HepG2 (cell line): ENCODE measurements at places on chromosomes 2 and 18.

DNA sequence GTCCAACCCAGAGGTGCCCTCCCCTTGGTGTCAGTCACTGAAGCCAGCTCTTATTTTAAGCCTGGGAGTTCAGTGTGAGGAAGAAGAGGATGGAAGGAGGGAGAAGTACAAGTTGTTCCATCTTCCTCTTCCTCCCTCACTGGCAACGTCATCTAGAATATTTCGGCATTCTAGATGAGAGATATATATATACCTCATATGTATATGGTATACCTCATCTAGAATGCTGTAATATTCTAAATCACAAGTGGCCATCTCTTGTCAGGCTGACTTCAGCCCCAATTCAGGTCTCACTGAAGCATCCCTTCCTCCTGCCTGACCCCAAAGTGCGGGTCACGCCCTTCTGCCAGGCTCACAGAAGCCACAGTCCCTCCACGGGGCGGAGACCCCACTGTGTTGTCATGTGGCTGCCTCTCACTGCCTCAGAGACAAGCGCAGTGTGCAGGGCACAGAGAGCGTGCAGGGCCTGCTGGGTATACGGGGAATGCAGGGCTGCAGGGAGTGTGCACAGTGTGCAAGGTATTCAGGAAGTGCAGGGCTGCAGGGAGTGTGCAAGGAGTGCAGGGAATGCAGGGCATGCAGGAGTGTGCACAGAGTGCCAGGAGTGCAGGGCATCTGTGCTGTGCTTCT is 32.8 kb upstream of the B3GNT7 start:
- no peak for DNase-seq

DNA sequence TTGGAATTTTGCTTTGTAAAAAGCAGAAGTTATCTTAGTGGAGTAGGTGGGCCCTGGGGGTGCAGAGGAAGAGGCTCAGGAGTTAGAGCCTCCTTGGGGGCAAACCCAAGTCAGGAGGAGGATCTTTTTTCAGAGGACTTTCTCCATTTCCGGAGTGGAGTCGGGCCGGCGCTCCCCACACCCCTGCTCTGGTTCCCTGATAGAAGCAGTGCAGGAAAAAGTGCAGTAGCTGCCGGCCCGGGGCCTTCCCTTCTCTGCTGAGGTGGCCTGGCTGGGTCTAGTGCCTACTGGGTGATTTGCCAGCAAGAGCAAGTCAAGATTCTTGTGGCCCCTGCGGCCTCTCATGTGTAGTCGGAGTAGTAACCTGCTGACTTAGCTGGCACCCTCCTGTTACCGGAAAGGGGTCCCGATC is 124.2 kb upstream of the HS6ST1 start:
- DNase-seq, result no peak

GRCh38 chr18:48950536-48951447 is at the start of gene SMAD7:
SMAD7 (minus strand) TSS chr18:48950965; CDS start chr18:48950424, 541 bp downstream.
- DNase-seq, result no peak

DNA sequence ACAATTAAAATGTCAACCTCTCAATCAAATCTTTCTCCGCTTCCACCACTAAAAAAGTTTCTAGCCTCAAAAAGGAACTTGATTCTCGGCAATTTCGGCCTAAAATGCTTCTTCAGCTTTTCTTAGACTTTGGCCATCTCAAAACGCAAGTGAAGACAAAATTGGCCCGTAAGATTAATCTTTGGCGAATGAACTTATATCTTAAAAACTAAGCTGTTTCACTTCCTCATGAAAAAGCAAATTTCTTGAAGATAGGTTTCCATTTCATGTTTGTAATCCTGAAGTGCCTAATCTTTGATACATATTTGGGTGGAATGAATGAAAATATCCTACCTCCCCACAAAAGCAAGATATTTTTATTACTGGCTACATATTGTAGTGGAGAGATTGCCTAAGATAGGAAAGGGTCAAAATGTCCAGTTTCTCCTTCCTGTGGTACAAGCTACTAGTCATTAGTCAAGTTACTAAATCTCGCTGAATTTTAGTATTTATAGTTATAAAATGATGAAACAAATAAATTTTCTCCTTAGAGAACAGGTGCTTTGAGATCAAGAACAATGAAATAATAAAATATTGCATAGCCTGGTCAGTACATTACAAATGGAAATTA is 85.4 kb upstream of the ZEB2 start:
- DNase-seq, result no peak

GRCh38 chr2:147182260-147182659 is 662.6 kb upstream of the ACVR2A start:
- no peak for DNase-seq

DNA sequence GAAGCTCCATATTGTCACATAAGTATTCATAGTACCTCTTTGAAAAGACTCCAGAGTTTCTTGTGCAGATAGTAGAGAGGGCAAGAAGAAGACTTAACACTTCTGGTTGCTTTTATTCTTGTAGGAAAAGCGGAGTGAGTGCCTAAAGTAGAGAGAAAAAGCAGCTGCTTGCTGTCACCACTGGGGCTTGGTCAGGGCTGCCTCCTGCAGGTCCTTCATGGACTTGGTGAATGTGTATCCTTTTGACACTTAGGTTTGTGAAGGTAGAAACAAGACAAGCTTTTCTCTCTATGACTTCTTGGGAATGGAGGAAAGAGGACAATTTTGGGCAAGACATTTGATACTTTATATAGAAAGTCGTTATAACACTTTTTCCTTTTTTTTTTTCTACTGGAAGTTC is 312.8 kb upstream of the FANCL start:
- peak; percentile 10 for DNase-seq

DNA sequence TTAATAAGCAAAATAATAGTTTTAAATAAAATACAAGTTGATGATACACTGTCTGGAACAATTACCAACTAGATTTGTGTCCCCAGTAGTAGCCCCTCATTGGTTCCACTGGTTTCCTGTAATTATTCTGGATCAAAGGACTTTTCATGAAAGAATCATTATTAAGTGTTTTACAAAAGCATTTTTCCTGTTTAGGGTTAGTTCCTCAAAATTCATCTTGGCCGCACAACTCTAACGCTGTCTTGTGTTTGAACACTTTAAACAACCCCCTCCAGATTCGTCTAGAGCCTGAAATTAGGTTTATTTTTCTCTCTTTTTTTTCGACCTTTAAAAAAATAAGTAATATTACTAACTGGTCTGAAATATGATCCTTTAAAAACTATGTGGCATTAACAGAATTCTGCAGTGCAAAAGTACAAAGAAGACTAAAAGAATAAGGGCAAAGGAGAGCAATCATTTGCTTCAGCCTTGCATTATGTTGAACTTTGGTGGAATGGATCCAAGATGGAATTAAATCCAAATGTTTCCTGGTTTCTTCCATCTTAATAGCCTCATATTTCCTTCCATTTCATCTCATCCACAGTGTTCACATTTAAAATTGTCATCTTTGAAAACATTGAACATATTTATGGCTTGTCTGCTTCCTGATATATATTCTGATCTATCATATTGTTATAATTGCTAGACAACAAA is 678.4 kb downstream of the IRS1 start:
- no peak for DNase-seq

DNA sequence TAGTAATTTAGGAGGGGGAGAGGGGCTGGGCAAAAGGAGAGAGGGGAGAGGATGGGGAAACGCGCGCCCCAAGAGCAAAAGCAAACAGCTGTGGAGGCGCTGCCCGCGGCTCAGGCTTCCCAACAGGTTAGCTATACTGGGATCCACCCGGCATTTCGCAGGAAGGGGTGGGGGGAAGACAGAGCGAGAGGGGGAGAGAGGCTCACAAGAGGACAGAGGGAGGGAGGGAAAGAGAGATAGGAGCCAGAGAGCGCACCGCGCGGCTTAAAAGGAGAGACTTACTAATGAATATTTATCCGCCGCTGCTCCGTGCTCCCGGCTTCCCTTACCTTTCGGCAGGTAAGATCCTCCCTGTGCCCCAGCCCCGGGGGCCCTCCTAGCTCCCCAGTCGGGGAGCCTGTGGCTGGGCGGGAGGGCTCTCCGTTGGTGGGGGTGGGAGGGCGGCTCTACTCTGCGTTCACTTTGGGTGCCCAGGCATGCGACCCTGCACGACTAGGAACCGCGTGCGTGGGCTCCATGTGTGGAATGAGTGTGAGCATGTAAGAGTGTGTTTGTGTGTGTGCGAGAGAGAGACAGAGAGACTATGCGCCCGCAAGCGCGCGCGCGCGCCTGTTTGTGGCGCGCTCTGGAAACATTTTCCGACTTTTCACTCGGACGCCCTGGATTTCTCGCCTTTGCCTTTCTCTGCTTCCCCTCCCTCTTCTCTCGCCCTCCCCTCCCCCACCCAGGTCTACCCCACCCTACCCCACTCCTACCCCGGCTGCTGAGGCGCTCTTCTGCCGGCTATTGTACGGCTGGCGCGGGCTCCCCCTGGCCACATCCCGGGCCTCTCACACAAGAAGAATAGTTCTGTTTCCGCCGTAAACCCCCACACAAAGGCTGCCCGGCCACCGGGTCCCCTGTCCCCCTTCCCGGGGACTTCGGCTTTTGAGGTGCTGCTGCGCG is 7.2 kb upstream of the SIX3 start:
- DNase-seq, result no peak

GRCh38 chr2:127407661-127408003 is 10.6 kb upstream of the PROC start:
- no peak for DNase-seq

- no peak for DNase-seq
Observed at GRCh38 chr2:150097901-150098531, 389.5 kb downstream of the RND3 start.

- DNase-seq, result no peak
Observed at GRCh38 chr2:158255257-158255656, 153.6 kb downstream of the UPP2 start.

GRCh38 chr2:120206022-120206581 is 17.1 kb downstream of the TMEM185B start:
- no peak for DNase-seq

DNA sequence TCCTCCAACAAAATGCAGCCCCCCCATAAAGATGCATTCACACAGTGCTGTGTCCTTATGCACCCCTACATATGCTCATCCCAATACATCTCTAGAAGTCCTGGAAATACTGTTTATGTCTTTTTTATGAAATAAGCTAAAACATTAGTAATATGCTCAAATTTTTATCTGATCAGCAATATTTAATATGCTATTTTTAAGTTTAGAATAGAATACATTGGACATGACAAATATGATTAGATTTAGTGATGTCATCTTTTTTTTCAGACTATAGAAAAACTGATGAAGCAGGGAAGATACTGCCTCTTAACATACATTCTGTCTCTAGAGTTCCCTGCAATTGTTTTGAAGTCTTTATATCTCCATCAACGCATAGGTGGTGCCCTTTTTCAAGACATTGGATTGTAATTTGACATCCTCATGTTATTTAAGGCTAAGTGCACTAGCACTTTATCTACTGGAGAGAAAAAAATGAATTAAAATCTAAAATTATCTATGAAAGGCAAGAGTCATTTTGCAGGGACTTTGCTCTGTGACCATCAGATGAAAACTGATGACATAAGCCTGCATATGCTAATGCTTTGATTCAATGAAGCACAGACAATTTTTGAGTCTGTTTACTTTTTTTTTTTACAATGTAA is 395.3 kb downstream of the LPIN1 start:
- DNase-seq, result no peak

GRCh38 chr2:237667893-237668292 is 40.5 kb downstream of the LRRFIP1 start:
- no peak for DNase-seq

DNA sequence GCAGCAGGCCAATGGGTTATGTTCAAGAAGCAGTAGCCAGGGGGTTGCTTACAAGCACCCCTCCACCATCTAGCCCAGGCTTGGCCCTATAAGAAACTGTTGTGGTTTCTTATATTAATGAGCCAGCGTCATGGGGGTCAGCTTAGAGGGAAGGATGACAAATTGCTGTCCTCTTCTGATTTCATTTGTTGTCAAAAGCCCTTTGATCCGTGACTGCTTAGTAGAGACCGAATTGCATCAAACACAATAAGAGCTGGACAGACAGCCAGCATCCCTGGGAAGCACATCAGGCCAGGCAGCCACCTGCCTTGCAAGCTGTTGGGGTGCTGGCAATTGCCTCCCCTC is 206.6 kb upstream of the SETBP1 start:
- no peak for DNase-seq

GRCh38 chr2:99900556-99900955 is 241.8 kb downstream of the AFF3 start:
- no peak for DNase-seq

DNA sequence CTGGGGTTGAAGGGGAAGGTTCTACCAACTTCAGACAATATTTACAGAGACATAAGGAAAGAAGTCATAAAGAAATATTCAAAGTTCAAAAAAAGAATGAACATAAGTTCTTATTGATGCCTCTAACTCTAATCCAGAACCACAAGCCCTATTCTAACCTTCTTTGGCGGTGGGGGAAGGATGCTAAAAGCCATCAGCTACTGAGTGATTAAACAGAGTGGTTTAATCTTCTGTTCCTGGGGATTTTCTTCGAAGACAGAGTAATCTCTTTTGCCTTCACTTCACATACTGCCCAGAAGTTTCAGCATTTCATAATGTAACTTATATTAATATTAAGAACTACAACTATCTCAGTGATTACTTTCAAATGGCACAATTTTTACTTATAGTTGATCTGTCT is 51.2 kb upstream of the TXNDC2 start:
- DNase-seq, result no peak

- peak; percentile 32 for DNase-seq
Observed at GRCh38 chr2:190379249-190379964, 28.7 kb upstream of the MFSD6 start.

DNA sequence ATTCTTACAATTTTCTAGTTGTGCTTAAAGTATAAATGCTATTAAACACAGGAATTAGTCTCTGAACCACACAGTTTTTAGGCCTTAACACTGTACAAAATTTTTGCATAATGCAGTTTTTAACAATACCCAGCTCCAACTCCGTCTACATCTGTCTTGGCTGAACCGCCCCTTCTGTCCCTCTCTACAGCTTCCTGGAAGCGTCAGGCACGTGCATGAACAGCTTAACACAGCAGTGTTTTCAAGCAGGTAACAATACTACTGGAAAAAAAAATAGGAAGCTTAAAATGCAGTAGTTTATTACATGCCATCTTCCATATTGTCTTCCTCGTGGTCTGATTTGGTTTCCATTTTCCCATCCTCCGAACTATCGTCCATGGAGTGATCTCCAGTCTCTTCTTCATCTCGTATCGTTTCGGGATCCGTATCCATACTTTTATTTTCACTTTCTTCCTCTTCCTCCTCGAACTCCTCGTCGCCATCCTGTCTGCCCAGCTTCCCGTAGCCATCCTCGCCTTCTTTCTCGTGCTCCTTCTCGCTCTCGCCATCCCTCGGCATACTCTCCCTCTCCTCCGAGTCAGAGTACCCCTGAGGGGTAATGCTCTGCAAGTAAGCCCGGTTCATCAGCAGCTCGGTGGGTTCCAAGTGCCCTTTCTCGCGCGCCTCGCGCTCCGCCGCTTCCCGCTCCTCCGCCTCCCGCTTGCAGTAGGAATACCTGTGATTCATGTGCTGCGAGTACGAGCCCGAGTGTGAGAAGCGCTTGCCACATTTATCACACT is 130.6 kb downstream of the ZEB2 start:
- no peak for DNase-seq

GRCh38 chr2:174802459-174802858 is 38.2 kb upstream of the CHRNA1 start:
- no peak for DNase-seq

GRCh38 chr18:32613821-32614220 is 143.1 kb upstream of the GAREM1 start:
- no peak for DNase-seq
